ENCODE measurements at places on chromosomes 6 and 20.

- no peak for DNase-seq
Observed at GRCh38 chr20:44326391-44327159, 10.3 kb upstream of the R3HDML start.

GRCh38 chr6:106512968-106513574 lies 116.2 kb downstream of the RTN4IP1 start:
- DNase-seq = no peak

- DNase-seq = no peak
Observed at GRCh38 chr6:157982563-157983405, 1.1 kb downstream of the SYNJ2 start.

DNA sequence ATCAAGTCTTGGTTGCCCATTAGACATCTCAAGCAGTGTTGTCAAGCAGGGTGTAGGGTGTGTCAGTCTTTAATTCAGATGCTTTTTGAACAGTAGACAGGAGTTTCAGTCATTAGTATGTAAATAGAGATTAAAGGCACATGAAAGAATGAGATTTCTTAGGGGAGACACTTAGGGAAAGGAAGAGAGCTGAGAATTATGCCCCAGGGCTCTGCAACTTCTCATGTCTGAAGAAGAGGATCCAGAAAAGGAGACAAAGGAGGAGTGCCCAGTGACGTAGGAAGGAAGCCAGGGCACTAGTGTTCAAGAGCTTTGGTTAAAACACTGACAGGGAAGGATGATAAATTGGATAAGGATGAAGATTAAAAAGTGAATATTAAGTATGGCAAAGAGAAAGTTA lies 569.7 kb downstream of the NKAIN2 start:
- DNase-seq = no peak

DNA sequence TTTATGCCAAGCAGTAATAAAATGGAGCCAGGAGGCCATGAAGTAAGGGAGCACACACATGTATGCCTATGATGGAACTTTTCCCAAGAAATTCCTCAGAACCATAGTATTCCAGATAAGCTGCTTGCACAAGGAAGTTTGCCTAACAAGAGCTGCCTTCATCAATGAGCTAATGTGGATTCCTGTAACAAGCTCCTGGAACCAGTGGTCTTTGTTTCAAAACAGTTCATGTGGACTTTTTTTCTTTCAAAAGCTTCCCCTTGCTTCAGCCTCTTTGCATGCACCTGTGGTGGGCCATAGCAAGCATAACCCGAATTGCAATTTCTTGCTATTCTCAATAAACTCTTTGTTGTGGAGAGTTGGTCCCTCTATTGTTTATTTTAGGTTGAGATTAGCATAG lies 359.6 kb downstream of the UTRN start:
- DNase-seq = no peak

DNA sequence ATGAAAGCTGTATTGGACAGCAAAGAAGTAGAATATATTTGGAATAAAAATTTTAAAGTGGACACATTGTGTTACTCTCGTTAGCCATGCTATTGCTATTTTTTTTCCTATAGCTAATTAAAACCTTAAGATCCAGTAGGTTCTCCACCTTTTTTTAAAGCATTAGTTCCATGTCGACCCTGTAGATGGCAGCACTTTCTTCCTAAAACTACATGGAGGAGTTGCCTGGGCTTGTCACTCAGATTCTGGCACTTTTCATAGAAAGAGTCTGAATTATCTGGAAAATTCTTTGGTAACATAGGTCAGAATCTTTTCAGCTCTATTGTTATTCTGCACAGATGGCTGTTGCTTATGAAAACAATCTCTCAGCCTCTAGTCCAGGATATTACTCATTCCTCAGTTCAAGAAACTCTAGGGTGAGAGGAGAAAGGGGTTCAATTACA lies 42.0 kb upstream of the ESR1 start:
- DNase-seq = peak; percentile 5

DNA sequence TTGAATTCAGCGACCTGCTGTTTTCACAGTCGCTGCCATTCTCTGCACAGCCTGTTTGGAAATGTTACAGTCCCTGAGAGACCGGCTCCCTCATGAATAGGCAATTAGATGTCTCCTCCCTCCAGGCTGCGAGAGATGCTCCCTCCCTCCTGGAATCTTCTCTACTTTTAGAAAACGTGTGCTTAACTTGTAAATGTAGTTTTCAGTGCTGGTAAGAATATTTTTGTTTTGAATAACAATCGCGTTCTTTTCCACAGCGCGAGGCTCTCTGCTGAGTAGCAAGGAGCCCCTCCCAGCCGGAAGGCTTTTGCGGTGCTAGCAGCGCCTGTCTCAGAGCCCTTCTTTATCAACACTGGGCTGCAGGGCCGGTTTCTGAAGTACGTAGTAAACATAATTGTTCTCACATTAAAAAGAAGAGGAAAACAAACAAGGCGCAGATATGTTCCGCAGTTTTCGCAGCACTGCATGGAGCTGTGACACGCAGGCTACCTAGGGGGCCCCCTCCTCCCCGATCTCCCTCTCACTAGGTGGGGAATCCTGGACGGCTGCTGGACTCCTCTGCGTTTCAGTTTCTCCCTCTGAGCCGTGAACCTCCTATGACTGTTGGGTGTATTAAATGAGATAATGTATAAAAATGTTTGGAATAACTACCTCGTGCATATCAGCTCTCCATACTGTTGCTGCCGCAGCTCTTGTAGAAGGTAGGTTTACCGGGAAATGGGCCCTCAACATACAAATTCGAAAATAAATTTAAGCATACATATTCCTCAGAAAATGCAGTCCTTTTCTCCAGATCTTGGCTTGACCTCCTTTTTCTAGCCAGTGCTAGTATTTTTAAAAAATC lies 79.0 kb upstream of the SPACA1 start:
- no peak for DNase-seq

DNA sequence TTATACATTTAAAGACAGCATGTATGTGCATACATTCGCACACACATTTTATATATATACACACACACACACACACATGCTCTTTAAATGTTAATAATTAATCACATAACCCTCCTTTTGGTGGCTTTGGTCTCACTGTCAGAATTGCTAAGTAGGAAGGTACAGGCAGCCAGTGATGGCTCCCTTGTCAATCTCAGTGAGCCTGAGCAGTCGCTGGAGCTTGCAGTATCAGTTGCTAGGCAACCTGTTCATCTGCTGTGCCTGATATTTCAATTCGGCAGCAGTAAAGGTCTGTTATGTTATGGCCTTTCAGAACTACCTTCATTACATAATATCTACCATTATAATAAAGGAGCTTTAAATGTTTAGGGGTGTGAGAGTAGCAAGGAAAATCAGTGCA lies 374.3 kb downstream of the LMBRD1 start:
- no peak for DNase-seq

GRCh38 chr20:23649830-23650417 lies 12.2 kb upstream of the CST3 start:
- DNase-seq = no peak

DNA sequence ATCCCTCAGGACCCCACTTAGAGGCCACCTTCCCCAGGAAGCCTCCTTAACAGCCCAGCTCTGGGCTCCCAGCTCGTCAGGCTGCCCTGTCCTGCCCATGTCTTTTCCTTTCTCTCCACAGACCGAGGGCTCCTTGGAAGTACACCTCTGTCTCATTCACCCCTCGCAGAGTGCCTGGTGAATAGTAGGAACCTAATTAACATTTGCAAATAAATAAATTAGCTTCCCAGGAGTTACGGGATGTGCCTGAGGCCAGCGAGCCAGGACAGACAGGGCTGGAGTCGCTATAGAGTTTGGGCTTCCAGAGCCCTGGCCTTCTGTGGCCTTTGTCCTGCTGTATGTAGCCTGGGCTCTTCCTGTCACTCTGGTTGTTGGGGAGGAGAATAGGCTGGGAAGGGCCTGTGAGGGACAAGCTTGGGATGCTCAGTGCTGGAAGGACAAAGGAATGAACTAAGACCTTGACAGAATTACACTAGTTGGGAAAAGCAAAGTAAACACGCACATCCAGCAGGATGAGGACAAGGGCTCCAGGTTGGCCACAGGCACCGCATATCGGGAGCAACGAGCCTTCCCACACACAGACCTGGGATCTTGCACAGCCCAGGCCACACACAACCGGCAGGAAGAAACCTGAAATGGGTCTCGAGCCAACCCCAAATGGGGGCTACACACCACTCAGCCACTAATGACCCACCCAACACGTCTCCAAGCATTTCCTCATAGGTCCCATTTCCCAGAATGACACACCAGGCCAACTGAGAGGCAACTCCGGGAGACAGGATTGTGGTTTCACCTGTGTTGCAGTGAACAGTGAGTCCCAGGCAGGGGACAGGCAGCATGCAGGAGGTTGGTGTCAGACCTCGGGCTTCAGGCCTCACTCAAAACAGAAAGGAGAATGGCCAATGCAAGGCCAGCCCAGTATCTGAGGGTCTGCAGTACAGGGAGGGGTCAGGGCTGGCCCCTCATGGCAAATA lies 9.7 kb downstream of the MAP1LC3A start:
- no peak for DNase-seq

DNA sequence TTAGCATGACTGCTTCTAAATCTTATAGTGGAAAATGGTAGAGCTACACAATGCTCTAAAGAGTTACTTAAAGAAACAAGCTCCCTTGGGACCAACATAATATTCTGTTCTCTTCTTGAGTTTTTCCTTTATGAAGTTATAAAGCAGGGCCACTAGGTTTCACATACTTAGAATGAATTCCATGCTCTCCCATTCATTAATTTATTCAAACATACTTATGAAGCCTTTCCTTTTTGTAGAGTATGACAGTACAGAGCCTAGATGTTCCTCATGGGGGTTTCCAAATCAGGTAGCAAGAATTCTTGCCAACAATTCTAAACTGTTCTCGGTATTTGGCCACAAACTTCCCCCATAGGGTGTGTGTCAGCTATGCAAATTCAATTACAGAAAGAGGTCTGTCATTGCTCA lies 20.6 kb upstream of the FABP7 start:
- DNase-seq = no peak

GRCh38 chr20:40280616-40281015 lies 408.4 kb downstream of the MAFB start:
- no peak for DNase-seq

DNA sequence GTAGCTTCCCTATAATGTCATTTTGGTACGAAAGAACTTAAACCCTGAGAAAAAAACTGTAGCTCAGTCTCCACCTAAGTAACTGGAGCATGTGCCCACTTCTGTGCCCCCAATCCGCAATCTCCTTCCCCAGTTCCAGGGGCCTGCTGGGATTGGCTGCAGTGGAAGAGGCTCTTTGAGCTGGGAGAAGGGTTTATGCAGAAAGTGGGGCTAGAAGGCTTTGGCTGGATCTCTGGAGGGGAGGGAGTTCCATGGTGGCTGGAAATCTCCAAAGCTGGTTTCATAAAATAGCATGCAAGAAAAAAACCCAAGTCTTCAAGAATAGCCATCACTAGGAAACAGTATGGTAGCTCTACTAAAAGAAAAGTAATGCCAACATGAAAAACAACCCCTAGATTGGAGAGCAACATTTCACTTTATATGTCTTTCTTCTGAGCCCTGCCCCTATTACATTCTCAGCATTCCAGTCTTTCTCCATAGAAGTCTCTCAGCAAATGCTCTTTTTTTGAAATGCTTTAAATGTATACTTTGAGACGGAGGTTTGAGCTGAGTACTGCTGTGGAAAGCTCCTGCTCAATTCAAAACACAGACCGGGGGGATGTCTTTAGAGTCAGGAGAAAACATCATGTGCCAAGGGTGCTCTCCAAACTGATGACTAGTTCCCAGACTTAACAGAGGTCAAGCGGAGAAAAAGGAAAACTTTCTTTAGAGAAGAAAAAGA lies 36.0 kb upstream of the FOXO3 start:
- no peak for DNase-seq

DNA sequence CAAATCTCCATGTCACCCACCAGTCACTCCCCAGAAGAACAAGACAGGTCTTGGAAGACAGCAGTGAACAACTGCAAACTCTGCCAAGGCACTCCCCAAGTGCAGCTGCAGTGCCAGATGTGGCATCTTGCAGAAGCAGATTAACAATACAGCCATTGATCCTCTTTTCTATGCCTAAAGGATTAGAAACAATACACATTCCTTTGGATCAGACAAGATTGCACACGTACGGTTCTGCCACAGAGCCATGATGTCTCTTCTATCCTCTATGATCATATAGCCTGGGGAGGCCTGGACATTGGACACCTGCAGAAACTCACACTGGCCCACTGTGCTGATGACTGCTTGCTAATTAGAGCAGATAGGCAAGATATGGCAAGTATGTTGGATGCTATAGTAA lies 155.9 kb downstream of the MYLK4 start:
- DNase-seq = no peak

DNA sequence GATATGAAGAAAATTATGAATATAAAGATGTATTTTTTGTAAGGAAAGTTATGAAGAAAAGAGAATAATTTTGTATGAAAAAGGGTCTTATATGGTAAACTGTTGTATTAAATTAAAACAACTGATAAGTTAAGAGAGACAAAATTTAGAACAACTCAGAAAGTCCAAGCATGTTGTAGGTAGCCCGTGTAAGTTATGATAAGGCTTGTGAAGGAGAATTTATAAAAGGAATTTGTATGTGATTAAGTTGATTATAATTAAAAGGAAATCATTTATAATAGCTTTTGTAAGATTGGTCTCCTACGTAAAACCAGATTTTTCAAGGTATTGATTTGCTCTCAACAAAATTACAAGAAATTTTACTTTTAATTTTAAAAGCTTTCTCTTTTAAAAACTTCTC lies 1579.3 kb downstream of the HACE1 start:
- no peak for DNase-seq

- DNase-seq = no peak
Observed at GRCh38 chr20:63182425-63182824, 33.5 kb downstream of the YTHDF1 start.

GRCh38 chr20:57911512-57912226 lies 201.9 kb upstream of the PMEPA1 start:
- DNase-seq = no peak

DNA sequence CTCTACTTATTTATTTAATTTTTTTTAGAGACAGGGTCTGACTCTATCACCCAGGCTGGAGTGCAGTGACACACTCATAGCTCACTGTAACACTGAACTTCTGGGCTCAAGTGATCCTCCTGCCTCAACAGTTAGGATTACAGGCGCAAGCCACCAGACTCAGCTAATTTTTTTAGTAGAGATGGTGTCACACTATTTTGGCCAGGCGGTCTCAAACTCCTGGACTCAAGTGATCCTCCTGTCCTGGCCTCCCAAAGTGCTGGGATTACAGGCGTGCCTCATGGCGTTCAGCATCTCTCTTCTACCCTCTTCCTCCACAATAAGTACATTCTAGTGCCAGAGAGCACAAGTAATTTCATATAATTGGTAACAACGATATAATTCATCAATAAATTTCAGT lies 5.5 kb downstream of the SSR1 start:
- DNase-seq = no peak

- DNase-seq = no peak
Observed at GRCh38 chr20:34983995-34984735, 28.5 kb downstream of the MYH7B start.

GRCh38 chr6:74137911-74138310 lies 441.9 kb downstream of the CD109 start:
- no peak for DNase-seq

GRCh38 chr6:52573295-52573694 lies 3.6 kb downstream of the TRAM2 start:
- DNase-seq = no peak

DNA sequence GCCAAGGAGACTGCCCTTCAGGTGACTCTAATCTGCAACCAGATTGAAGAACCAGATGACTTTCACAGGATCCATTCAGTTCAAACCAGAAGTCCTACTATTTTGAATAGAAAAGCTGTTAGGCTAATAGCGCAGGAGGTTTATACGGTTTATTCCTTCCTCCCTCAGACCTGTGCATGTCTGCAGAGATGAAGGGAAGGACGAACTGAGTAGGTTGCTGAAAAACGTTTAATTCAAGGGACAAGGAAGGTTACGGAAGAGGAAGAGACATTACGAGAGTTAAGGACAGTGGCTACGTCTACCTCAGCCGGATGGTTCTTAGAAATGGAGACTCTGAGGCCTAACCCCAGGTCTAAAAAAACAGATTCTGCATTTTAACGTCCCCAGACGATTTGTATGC lies 978 bp downstream of the AURKA start:
- peak; percentile 52 for DNase-seq
